ENCODE measurements at places on chromosomes 5 and 9.

DNA sequence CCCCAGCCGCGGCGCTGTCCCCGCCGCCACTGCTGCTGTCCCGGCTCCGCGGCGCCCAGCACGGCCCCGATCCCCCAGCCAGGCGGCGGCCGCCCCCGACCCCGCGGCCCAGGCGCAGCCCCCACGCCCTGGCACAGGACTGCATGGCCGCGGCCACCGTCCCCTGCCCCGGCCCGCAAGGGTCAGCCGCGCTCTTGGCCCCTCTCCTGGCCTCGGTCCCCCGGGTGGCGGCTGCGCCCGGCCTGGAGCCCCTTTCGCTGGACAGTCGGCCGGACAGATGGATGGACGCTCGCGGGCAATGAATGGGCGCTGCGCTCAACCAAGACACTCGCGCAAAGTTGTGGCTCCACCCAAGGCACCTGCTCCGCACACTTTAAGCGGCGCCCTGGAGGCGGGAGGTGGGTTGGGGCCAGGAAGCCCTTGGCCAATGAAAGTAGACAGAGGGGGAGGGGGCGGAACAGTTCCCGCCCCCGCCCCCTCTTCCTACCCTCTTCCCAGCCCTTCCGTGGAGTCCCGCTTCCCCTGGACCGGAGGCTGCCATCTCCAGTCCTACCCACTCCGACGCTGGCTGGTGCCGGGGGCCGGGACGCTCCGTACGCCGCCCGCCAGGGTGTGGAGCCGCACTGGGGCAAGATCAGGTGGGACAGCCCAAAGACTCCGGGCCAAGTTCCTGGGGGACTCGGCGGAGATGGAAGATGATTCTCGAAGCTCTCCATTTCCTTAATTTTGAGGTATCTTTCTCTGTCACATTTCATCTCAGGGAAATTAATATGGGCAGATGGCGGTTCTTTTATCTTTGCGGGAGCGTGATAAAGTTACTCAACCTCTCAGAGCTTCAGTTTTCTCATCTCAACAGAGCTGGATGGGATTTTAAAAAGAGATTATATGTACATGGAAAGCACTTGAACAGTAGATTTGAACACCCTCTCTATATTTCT lies at the start of gene GLDC:
Gene GLDC, minus strand, starts transcription at position 375 of the 938 bp plus-strand sequence. Its CDS starts 230 bp downstream, at position 145.
- peaks cover 15% of the 10 kb centered on the region for H3K27me3 ChIP-seq
- H3K4me3 ChIP-seq, result peak within 1 kb of the TSS; percentile 24
- DNase-seq, result peak; percentile 40
- no peak within 1 kb of the TSS for H3K27ac ChIP-seq

GRCh38 chr9:114743446-114743845 lies 61.5 kb upstream of the TEX48 start:
- H3K4me3 ChIP-seq, result no peak overlapping the region
- no peaks in the 10 kb centered on the region for H3K4me1 ChIP-seq
- no peaks in the 10 kb centered on the region for H3K36me3 ChIP-seq
- H3K27ac ChIP-seq, result no peak overlapping the region

GRCh38 chr9:2809692-2810419 lies 34.0 kb downstream of the PUM3 start:
- H3K27me3 ChIP-seq, result no peaks in the 10 kb centered on the region
- peak; percentile 94 for DNase-seq

GRCh38 chr5:143506836-143507552 lies 103.5 kb upstream of the NR3C1 start:
- H3K4me1 ChIP-seq, result no peaks in the 10 kb centered on the region
- H3K27ac ChIP-seq, result peak overlapping the region; percentile 79
- H3K36me3 ChIP-seq, result no peaks in the 10 kb centered on the region
- H3K27me3 ChIP-seq, result no peaks in the 10 kb centered on the region
- no peak overlapping the region for H3K4me3 ChIP-seq
- DNase-seq, result no peak

DNA sequence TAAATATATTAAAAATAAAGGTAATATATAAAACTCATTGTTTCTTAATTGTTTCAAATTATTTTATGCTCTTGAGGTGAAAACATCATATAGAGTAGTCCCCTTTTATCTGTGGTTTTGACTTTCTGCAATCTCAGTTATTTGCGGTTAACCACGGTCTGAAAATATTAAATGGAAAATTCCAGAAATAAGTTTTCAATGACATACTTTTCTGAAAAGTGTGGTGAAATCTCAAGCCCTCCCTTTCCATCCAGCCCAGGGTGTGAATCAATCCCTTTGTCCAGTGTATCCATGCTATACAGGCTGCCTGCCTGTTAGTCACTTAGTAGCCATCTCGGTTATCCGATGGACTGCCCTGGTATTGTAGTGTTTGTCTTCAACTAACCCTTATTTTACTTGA lies 546.7 kb upstream of the DMAC1 start:
- DNase-seq, result no peak
- H3K4me3 ChIP-seq, result no peak overlapping the region
- H3K27me3 ChIP-seq, result no peaks in the 10 kb centered on the region
- H3K4me1 ChIP-seq, result peaks cover 4% of the 10 kb centered on the region
- H3K36me3 ChIP-seq, result no peaks in the 10 kb centered on the region
- no peak overlapping the region for H3K27ac ChIP-seq

- no peaks in the 10 kb centered on the region for H3K4me1 ChIP-seq
- H3K36me3 ChIP-seq, result no peaks in the 10 kb centered on the region
- DNase-seq, result no peak
- no peak overlapping the region for H3K4me3 ChIP-seq
- no peaks in the 10 kb centered on the region for H3K27me3 ChIP-seq
- no peak overlapping the region for H3K27ac ChIP-seq
Observed at GRCh38 chr9:125119643-125120286, 23.6 kb downstream of the SCAI start.

- peaks cover 25% of the 10 kb centered on the region for H3K4me1 ChIP-seq
- no peak for DNase-seq
- no peaks in the 10 kb centered on the region for H3K27me3 ChIP-seq
Observed at GRCh38 chr5:111514087-111514486, 1.8 kb upstream of the STARD4 start.

DNA sequence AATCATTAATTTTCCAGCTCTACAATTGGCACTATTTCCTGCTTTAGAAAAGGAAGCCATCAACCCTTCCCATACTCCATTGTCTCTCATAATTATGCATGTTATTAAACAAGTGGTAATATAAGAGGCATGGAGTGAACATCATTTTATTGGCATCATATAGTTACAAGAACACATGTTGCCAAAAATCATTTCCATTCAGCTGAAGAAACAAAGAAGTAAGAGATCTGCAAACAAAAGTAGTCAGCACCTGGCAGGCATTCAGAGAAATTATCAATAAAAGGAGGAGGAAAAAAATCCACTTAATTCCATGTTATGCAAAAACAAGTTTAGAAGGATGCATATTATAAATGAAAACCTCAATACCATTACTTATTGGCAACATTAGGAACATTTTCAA lies 1208.2 kb upstream of the C9orf72 start:
- no peak overlapping the region for H3K4me3 ChIP-seq
- no peaks in the 10 kb centered on the region for H3K36me3 ChIP-seq
- no peaks in the 10 kb centered on the region for H3K4me1 ChIP-seq

- DNase-seq, result no peak
- H3K27me3 ChIP-seq, result no peaks in the 10 kb centered on the region
- H3K4me1 ChIP-seq, result no peaks in the 10 kb centered on the region
- no peak overlapping the region for H3K4me3 ChIP-seq
- no peak overlapping the region for H3K27ac ChIP-seq
Observed at GRCh38 chr9:71108937-71109336, 12.5 kb downstream of the TRPM3 start.

DNA sequence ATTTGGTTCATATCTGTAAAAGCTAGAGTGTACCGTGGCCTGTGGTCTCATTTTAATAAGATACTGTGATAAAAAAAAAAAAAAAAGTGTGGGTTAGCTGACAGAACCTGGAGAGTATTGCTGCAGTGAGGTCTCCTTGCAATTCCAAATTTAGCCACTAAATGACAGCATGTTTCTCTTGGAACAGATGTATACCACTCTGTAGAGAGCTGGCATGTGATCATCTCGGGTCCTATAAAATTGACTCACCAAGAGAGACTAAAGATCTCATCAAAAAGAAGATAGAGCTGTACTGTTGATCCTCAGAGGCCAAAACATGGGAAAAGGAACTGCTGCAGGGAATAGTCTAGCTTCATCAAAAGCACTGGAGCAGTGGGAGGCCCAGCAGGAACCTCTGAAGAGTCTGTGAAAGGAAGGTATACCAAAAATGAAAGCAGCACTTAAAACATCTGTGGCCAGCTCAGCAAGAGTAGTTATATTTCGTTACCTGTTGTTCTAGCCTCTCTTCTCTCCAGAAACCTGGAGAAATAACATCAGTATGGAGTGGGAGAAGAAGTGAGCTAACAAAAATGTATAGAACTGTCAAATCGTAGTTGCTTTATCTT lies 826.8 kb downstream of the EFNA5 start:
- no peaks in the 10 kb centered on the region for H3K27me3 ChIP-seq
- no peak for DNase-seq
- H3K36me3 ChIP-seq, result no peaks in the 10 kb centered on the region
- no peak overlapping the region for H3K4me3 ChIP-seq
- no peak overlapping the region for H3K27ac ChIP-seq

- H3K27me3 ChIP-seq, result no peaks in the 10 kb centered on the region
- no peak overlapping the region for H3K27ac ChIP-seq
- H3K4me3 ChIP-seq, result no peak overlapping the region
- DNase-seq, result no peak
- no peaks in the 10 kb centered on the region for H3K4me1 ChIP-seq
Observed at GRCh38 chr5:137105351-137106035, 393.6 kb downstream of the SPOCK1 start.

DNA sequence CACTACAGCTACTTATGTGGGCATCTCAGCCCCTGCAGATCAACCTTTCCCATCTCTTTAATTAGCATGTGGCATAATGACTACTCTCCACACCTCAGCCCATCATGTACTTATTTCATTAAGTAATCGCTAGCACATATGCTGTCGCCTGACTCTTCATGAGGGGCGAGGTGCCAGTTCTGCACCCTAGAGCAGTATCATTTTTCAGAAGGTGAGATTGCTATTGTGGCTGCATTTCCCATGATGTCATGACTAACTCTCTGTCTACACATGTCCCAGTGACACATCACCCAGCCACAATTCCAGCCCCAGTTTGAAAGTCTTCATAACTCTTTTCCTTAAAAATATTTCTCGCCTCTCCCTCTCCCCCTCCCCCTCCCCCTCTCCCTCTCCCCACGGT lies 7.6 kb upstream of the F2RL1 start:
- DNase-seq, result no peak
- no peaks in the 10 kb centered on the region for H3K27me3 ChIP-seq
- no peaks in the 10 kb centered on the region for H3K36me3 ChIP-seq
- H3K27ac ChIP-seq, result no peak overlapping the region

GRCh38 chr9:125493384-125493783 lies 213.6 kb downstream of the MAPKAP1 start:
- H3K4me3 ChIP-seq, result no peak overlapping the region
- H3K4me1 ChIP-seq, result peaks cover 3% of the 10 kb centered on the region
- no peaks in the 10 kb centered on the region for H3K36me3 ChIP-seq
- H3K27me3 ChIP-seq, result no peaks in the 10 kb centered on the region

DNA sequence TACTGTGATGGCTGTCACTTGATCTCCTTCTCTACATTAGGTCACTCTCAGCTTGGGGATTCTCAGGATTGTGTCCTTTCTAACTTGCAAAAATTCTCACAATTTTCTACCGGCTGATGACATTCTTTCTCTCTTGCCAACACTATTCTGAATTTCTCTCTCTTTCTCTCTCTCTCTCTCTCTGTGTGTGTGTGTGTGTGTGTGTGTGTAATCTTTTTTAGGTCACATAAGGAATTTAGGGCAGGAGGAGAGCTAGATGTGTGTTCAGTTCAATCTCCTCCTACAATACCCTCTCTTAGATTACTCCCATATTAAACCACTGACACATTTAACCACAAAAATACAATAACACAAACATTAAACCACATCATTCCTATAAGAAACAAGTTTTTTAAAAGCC lies 242.3 kb upstream of the NREP start:
- H3K36me3 ChIP-seq, result no peaks in the 10 kb centered on the region
- no peaks in the 10 kb centered on the region for H3K27me3 ChIP-seq
- no peak overlapping the region for H3K27ac ChIP-seq
- H3K4me3 ChIP-seq, result no peak overlapping the region

DNA sequence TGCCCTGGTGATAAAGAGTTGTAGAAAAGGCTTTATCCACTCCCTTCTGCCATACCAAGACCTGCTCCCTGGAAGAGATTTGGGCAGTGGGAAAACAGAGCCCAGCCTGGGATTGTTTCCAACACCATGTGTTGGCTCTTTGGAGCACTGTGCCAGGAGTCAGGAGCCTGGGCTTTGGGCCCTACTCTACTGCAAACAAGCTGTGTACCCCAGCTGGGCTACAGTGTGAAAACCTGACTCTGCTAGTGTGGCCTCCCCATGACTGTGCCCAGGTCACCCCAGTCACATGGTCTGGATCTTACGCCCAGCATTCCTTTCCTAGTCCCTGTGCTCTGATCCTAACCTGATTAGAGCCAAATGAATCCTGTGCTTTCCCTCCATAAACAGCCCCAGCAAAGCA lies 39.3 kb upstream of the SHB start:
- no peak overlapping the region for H3K4me3 ChIP-seq
- DNase-seq, result no peak
- no peak overlapping the region for H3K27ac ChIP-seq
- no peaks in the 10 kb centered on the region for H3K4me1 ChIP-seq

- no peaks in the 10 kb centered on the region for H3K4me1 ChIP-seq
- DNase-seq, result no peak
- H3K4me3 ChIP-seq, result no peak overlapping the region
- peaks cover 26% of the 10 kb centered on the region for H3K36me3 ChIP-seq
- H3K27ac ChIP-seq, result no peak overlapping the region
- no peaks in the 10 kb centered on the region for H3K27me3 ChIP-seq
Observed at GRCh38 chr5:36164461-36164860, 12.6 kb downstream of the SKP2 start.

All from lung (tissue), 17 donors.